Hepatocyte (in vitro differentiated cells): ENCODE measurements at places on chromosomes 6 and 20. TPM values are rescaled to one million over a fixed set of nuclear protein-coding genes. Genes with fewer than 3 reads are reported as not detected.

Gene MGME1
- total RNA-seq, result 12.7 and 15.7 TPM in 2 replicates

Gene TNFRSF6B
- 0.97 and 3.3 TPM in 2 replicates for total RNA-seq

Gene GJA1
- total RNA-seq, result 248 and 266 TPM in 2 replicates

Gene PBOV1
- total RNA-seq, result not detected in 2 replicates

Gene OOEP
- not detected in 2 replicates for total RNA-seq

Gene LCA5
- total RNA-seq, result 4.5 and 5.6 TPM in 2 replicates
